Pons (tissue), 1 donor: ENCODE measurements at places on chromosomes 1 and 21.
A peak's percentile ranks its signal among the peaks of the same experiment; 100 is the strongest.

- peak; percentile 55 for DNase-seq
Measured at GRCh38 chr21:41361786-41362604, at the start of gene MX2. Gene MX2, plus strand, starts transcription at chr21:41362027. Its CDS starts 14,880 bp downstream, at chr21:41376907.

DNA sequence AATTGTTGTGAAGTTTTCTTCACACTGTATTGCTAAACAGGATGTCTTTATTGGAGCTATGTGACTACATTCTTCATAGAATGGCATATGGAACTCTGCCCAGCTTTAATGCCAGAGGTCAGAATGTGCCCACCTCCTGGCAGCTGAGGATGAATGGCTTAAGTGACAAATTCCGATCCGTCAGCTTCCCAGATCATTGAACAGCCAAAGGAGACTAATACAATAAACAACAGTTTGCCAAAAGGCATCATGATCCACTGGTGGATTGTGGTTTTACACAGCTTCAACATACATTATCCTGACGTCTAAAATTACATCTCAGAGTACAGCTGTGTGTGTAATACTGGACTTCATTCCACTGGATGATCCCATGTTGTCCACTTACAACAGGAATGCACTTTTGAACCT is 68.7 kb upstream of the C1orf105 start:
- DNase-seq, result no peak

GRCh38 chr1:48771561-48771960 is 5.1 kb downstream of the BEND5 start:
- DNase-seq, result no peak

- DNase-seq, result no peak
Measured at GRCh38 chr1:179803104-179803503, 60.0 kb downstream of the FAM163A start.

DNA sequence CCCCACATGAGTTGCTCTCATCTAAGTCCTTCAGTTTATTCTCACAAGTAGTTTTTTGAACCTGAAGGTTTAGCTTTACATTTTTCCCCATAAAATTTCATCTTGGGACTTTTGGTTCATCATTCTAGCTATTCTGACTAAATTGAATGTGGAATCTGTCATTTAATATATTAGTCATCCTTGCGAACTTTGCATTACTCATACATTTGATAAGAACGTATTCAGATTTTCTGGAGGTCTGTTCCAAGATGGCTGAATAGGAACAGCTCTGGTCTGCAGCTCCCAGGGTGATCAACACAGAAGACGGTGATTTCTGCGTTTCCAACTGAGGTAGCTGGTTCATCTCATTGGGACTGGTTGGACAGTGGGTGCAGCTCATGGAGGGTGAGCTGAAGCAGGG is 59.8 kb upstream of the CSF1 start:
- no peak for DNase-seq

DNA sequence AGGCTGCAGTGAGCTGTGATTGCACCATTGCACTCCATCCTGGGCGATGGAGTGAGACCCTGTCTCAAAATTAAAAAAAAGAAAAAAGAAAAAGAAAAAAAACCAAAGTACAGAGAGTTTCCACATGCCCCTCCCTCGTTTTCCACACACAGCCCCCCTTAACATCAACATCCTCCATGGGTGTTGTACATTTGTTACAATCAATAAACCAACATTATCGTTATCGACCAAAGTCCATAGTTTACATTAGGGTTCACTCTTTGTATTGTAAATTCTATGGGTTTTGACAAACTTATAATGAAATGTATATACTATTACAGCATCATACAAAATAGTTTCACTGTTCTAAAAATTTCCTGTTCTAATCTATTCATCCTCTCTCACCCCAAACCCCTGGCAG is 15.9 kb upstream of the TINAGL1 start:
- DNase-seq, result no peak

DNA sequence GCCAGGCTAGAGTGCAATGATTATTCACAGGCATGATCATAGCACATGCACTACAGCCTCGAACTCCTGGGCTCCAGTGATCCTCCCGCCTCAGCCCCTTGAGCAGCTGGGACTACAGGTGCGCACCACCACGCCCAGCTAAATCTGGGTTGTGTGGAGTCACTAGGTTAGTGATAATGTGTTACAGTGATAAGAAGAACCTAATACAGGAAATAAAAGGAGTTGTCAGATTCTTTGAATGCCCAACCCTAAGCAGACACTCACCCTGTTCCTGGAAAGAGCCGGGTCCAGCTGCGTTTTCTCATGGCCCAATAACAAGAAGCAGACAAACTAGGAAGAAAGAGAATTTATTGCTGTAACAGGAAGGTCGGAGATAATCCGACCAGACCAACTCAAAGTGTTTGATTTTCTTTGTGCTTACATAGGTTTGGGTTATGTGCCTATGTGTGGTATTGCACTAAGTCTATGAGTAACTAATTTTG is 8.8 kb downstream of the IFNGR2 start:
- no peak for DNase-seq

DNA sequence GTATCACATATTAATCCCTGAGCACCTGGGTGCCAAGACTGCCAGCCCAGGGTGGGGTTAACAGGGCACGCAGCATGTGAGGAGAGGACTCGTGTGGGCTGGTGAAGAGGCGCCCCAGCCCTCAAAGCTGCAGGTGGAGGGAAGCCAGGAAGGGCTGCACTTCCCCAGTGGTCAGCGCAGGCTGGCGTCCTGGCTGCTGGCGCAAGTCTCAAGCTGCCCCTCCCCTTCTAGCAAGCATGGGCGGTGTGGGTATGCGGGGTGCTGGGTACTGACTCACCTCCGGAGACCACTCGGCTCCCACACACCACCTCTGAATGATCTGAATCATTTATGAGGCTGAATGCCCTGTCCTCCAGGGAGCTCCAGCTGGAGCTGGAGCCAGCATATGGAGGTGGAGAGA is 44.0 kb downstream of the EIF2D start:
- no peak for DNase-seq

DNA sequence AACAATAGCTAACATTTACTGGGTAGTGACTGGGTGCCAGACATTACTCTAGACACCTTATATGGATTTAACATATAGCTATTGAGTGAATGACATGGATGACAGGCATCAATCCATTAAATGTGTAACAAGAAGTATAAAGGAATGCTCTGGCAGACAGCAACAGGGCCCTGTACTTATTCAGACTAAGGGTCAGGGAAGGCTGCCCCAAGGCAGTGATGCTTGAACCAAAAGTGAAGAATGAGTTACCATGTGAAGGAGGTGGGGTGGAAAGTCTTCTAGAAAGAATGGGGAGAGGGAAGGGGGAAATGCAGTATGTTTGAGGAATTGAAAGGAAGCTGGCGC is 8.3 kb upstream of the PTPRF start:
- no peak for DNase-seq

- DNase-seq, result no peak
Measured at GRCh38 chr1:179036844-179037465, 11.3 kb downstream of the FAM20B start.

- no peak for DNase-seq
Measured at GRCh38 chr1:52153010-52153409, 11.1 kb downstream of the ZFYVE9 start.

DNA sequence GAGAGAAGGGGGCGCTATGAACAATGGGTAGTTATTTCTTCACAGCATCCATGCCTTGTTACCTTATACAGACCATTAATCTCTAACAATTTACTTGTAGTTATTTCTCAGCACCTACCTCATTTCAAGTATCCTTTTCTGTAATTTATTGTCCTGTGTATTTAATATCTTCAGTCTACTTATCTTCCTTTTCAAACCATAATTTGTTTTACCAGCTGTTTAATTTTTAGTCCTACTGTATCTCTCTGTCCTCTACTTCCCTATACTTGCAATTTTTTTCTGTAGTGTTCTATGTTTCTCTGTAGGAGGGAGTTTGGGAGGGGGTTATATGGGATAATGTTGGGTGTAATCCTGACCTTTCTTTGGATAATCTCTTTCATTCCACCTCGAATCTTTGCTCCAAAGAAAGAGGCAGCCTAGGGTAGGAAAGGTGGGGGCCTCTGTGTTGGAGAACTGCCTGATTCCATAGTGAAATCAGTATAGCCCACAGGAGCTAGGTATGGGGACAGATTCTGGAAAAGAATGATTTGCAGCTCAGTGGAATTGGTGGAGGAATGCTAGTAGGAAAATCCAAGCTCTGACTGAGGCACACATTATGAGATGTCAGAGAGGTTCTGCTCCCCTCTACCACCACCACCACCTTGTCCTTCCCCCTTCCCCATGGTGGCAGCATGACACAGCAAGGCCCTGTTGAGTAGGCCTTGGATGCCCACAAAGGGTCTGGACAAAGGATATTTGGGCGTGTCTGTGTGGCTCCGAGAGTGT is 642 bp downstream of the MLLT11 start:
- no peak for DNase-seq

DNA sequence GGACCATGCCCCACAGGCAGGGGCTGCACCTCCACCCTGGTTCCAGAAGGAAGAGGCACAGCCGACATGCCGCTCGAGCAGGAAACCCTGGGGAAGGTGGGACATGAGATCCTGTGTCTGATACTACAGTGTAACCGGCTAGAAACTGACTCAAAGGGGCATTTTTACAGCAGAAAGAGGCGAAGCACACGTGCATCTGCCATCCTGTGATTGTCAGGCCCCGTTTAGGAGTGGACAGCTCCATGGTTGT is 62.7 kb downstream of the SIK1 start:
- no peak for DNase-seq

- peak; percentile 61 for DNase-seq
Measured at GRCh38 chr1:200558866-200559459, 61.6 kb downstream of the KIF14 start.

- peak; percentile 62 for DNase-seq
Measured at GRCh38 chr1:111139324-111139955, 453 bp downstream of the DRAM2 start.

DNA sequence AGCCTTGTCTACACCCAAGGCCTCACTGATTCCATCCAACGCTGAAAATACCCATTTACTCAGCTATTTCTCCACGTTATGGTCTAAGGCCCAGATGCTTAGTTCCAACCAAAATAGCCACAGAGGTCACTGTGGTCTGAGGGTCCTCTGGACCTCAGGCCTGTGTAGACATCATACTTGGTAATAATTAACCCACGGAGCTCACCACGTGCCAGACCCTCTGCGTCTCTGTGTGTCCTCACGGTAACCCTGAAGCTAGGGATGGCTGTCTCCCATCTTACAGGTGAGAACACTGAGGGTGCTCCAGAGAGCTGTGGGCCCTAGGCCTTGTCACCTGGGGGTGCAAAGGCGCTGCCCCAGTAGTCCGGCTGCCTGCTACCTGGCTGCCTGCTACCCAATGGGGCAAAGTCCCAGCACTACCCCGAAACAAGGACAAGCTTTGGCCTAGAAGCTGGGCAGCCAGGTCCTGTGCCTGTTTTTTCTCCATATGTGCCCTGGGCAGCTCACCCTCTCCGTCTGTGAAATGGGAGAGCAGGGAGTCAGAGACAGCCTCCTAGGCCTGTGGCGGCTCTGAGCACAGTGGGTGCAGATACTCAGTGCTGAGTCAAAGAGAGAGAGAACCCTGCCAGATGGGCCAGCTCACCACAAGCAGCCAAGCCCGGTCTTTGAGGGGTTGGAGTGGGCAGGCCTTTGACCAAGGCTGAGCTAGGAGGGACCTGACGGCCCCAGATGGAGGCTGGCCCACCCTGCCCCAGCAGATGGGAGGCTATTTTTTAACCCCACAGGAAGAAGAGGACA is 17.0 kb upstream of the RUNX3 start:
- no peak for DNase-seq

GRCh38 chr1:157992031-157992832 is 1.2 kb upstream of the KIRREL1 start:
- peak; percentile 65 for DNase-seq

DNA sequence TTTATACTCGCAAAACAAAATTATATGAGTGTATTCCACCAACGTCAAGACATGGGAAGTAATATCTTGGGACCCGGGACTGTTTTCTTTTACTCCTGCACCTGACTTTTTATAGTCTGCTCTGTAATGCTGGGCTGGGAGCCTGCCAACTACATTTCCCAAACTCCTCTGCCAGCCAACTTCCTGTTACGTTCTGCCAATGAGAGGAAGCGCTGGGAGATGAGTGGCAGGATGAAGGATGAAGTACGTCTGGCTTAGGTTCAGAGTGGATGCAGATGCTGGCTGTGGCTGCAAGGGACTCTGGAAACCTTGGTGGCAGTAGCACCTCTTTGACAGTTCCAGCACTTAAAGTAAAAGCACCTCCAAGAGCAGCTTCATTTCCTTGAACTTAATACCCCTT is 59.6 kb downstream of the USP24 start:
- DNase-seq, result peak; percentile 85

DNA sequence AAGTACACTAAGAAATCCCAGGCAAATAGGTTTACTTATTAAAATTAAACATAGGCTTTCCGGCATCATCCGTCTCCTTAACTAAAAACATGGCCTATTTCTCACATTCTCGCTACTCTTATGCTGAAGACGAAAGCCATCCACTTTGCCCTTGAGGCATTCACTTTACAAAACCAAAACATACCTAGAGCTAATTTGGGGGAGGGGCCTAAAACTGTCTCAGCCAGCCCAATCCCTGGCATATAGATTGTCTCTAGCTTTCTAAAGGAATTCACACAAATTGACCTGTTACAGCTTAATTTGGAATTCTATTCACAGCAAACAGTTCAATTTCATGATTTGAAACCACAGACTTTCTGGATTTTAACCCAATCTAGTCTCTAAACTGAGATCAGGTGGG is 34.8 kb downstream of the SLC35D1 start:
- DNase-seq, result no peak

DNA sequence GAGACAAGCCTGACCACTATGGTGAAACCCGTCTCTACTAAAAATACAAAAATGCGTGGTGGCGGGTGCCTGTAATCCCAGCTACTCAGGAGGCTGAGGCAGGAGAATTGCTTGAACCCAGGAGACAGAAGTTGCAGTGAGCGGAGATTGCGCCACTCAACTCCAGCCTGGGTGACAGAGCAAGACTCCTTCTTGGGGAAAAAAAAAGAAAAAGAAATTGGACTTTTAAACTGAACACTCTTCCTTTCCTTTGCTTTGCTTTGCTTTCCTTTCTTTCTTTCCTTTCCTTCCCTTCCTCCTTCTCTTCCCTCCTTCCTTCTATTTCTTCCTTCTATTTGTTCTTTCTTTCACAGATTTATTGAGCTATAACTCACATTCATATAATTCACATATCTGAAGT is 43.3 kb upstream of the PUM1 start:
- no peak for DNase-seq

DNA sequence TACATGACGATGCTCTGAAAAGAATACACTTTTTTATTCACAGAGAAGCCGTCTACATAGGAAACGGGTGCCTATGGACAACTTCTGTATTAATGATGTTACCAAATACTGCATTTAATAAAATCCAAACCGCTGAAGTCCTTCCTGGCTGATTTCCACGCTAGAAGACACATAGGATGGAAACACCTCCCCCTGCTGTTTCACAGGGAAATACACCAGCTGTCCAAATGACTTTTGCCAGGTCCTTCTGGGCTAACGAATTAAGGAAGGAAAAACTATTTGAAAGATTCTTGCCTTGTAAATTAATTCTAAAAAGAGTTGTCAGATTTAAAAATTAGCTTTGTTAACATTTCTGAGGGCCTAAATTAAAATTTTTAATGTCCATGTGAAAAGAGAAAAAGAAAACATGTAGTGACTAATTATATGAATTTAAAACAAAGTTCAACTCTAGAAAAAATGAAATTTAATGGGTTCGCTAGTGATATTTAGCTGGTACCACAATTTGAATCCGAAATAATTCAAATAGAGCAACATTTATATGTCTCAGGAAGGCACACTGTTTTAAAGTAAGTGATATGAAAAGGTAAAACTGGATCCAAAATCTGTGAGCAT is 146.0 kb downstream of the RERE start:
- DNase-seq, result peak; percentile 86

GRCh38 chr21:38849776-38850175 is 44.0 kb downstream of the ETS2 start:
- no peak for DNase-seq
